Effector memory CD4-positive, alpha-beta T cell (primary cell): ENCODE measurements at places on chromosomes 2 and 18.

DNA sequence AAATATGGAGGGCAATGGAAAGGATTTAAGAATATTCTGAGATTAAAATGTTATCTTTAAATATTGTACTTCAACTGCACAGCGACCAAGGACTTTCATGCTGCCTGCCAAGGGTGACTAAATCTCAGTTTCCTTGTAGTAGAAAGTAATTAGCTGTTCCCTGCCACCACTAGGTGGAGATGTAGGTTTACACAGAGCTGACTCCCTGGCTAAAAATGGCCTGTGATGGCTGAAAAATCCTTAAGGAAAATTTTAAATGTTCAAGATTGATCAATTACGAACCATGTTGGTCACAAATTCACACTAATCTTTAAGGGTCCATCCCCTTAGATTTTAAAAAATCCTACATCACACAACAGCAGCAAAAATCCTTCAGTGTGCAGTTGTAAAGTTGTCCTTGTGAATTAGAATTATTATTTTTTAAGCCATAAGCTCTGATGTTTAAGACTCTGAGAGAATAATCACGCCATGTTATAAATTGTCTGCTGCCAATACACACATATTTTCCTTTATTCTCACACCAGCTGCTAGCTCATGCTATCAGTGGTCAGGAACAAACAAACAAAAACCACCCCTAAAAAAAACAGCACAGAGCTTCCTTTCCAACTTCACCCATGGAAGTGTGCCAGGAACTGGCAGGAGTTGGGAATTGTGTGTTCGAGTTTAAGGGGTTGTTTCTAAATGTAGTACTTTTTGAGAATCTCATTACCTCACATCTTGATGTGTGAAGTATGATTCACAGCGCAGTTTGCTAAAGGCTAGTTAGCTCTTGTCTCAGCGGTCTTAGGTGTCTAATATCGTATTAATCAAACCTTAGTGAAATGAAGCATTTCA is 399.8 kb downstream of the TMEM182 start:
- no peaks in the 10 kb centered on the region for H3K4me1 ChIP-seq
- no peak overlapping the region for H3K4me3 ChIP-seq
- no peak for DNase-seq
- H3K27ac ChIP-seq, result no peak overlapping the region

GRCh38 chr2:58702302-58702885 is 461.3 kb upstream of the FANCL start:
- no peak for DNase-seq
- no peak overlapping the region for H3K27ac ChIP-seq
- H3K4me1 ChIP-seq, result no peaks in the 10 kb centered on the region

DNA sequence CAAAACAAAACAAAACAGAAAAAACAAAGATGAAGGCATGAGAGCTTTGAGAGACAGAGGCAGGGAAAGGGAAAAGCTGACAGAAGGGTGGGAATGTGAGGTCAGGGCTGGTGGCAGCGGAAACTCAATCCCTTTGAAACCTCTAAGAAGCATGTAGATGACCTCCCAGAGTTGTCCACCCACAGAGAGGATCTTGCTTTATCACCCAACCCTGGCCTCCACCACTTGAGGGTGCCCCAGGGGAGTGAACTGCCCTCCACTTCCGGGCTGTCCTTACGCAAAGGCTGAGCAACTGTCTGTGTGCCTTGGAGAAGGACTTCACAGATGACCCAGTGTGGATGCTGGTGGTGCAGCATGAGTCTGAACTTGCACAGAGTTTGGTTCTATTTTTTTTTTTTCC is 26.7 kb downstream of the PDCL3 start:
- no peak for DNase-seq
- no peaks in the 10 kb centered on the region for H3K27me3 ChIP-seq
- no peak overlapping the region for H3K4me3 ChIP-seq
- H3K4me1 ChIP-seq, result peaks cover 8% of the 10 kb centered on the region
- no peak overlapping the region for H3K27ac ChIP-seq

DNA sequence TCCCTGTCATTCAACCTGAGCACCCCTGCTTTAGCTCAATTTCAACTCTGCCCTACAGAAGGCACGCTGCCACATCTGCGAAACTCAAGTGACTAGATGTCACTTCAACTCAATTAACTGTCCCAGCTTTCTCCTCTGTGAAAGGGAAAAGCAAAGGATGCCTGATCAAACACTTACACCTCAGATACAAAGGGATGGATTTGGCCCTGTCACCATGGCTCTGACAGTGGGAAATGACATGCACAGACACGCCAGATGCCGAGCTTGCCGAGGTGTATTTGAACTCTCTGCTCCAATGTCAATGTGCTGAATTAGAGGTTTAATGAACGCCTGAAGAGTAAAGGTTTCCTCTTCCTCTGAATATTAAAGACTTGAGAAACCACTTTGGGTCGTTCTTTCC is 481.1 kb downstream of the CBLN2 start:
- H3K27me3 ChIP-seq, result no peaks in the 10 kb centered on the region
- H3K4me1 ChIP-seq, result no peaks in the 10 kb centered on the region
- H3K27ac ChIP-seq, result no peak overlapping the region

DNA sequence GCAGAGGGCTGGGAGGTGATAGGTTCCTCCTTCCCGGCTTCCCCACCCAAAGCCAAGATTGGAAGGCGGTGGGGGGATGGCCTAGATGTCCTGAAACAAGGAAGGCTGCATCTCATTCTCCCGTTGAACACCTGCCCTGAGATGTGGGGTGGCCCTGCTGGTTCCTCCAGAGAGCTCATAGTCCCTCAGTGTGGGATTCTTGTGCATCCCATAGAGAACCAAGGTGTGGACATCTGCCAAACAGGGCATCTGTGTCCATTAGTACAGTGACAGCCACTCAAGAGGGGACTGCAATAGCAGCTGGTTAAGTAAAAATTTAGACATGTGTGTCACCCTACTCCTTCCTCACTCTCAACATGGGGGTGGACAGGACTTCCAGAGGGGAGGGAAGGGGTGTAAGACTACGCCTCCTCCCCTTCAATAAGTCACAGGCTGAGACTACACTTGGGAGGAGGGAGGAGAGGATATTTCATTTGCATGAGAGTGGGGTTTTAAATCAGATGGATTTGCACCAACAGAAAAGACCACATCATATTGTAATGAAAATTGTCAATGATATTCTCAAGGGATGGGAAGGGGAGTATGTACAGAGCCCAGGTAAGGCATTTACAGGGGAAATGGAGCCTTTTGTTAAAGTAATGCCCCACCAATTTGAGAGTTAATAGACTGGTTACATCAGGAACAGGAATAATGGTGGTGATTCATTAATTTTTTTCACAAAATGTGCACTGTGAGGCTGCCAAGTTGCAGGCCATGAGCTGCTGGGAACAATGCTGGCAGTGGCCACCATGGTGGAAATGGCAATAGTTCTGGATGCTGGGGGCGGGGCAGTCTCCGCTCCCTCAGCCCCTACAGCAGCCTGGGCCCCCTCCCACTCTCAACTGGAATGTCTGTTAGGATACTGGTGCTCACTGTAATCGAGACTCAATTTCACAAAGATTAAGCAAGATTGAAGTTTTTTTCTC is 80.6 kb downstream of the TEX51 start:
- no peak overlapping the region for H3K4me3 ChIP-seq
- H3K27me3 ChIP-seq, result no peaks in the 10 kb centered on the region
- no peaks in the 10 kb centered on the region for H3K4me1 ChIP-seq
- H3K27ac ChIP-seq, result no peak overlapping the region
- DNase-seq, result no peak

GRCh38 chr2:160225722-160226121 is 25.6 kb upstream of the ITGB6 start:
- no peak for DNase-seq
- no peak overlapping the region for H3K4me3 ChIP-seq

GRCh38 chr2:179140571-179140970 is 90.6 kb upstream of the CCDC141 start:
- no peak for DNase-seq
- H3K4me1 ChIP-seq, result no peaks in the 10 kb centered on the region
- no peaks in the 10 kb centered on the region for H3K36me3 ChIP-seq
- H3K4me3 ChIP-seq, result no peak overlapping the region
- H3K27me3 ChIP-seq, result no peaks in the 10 kb centered on the region

DNA sequence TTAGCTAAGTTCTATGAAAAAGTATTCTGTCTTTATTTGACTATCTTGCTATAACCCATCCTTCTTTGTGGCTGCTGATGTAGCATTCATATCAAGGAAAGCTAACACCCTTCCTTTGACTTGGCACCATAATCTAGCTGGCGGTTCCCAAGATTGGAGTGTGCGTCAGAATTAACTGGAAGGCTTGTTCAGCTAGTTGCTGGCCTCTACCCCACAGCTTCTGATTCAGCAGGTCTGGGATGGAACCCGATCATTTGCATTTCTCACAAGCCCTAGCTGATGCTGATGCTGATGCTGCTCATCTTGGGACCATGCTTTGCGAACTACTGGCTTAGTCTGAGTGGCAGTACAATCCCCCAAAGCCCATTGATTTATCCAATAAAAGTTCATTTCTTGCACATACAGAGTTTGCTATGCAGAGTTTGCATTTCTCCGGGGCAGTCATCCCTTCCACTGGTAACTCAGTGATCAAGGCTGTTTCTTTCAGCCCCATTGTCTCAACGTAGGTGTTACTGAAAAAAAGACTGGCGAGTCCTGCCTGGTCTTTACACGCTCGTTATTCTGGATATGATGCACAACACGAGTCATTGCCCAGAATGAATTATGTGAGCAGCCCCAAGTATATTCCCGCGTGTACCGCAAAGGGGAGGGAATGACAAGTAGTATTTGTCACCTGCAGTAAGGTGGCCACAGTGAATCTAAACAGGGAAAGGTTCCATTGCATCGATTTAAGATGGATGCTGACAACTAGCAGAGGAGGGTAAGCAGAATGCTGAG is 96.5 kb downstream of the ZNF532 start:
- H3K27ac ChIP-seq, result no peak overlapping the region
- H3K4me1 ChIP-seq, result no peaks in the 10 kb centered on the region
- DNase-seq, result no peak
- H3K4me3 ChIP-seq, result no peak overlapping the region

- H3K4me1 ChIP-seq, result no peaks in the 10 kb centered on the region
- no peak overlapping the region for H3K4me3 ChIP-seq
- no peak overlapping the region for H3K27ac ChIP-seq
- DNase-seq, result no peak
- peaks cover 4% of the 10 kb centered on the region for H3K27me3 ChIP-seq
Measured at GRCh38 chr2:173828189-173829142, 136.7 kb downstream of the SP3 start.

- no peak overlapping the region for H3K27ac ChIP-seq
- no peaks in the 10 kb centered on the region for H3K27me3 ChIP-seq
- H3K4me3 ChIP-seq, result no peak overlapping the region
- H3K4me1 ChIP-seq, result no peaks in the 10 kb centered on the region
- DNase-seq, result no peak
- no peaks in the 10 kb centered on the region for H3K36me3 ChIP-seq
Measured at GRCh38 chr18:55731594-55732042, 143.6 kb upstream of the TCF4 start.

DNA sequence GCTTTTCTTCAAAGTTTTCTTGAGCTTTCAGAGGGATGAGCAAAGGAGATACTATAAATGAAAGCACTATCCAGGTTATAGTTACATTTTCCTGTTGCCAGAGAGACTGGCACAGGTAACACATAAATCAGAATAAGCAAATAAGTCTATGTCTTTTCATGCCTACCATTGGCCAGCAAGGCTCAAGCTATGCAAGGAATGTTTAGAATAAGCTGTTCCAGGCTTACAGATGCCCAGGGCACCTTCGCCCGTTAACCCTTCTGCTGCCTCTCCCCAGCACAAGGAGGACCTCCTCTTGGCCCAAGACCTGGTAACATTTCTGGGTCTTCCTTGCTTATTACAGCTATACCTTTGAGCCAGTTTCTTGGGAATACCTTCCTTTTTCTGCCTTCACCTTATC is 233.7 kb upstream of the MEIS1 start:
- H3K4me3 ChIP-seq, result no peak overlapping the region
- H3K36me3 ChIP-seq, result no peaks in the 10 kb centered on the region
- H3K4me1 ChIP-seq, result no peaks in the 10 kb centered on the region
- no peaks in the 10 kb centered on the region for H3K27me3 ChIP-seq

- no peaks in the 10 kb centered on the region for H3K27me3 ChIP-seq
- H3K4me1 ChIP-seq, result no peaks in the 10 kb centered on the region
- no peaks in the 10 kb centered on the region for H3K36me3 ChIP-seq
- DNase-seq, result no peak
- H3K4me3 ChIP-seq, result no peak overlapping the region
Measured at GRCh38 chr18:21389903-21390302, 147.9 kb downstream of the GREB1L start.

GRCh38 chr2:140539242-140539875 is 1591.5 kb downstream of the LRP1B start:
- no peak for DNase-seq
- no peak overlapping the region for H3K4me3 ChIP-seq
- H3K36me3 ChIP-seq, result no peaks in the 10 kb centered on the region

DNA sequence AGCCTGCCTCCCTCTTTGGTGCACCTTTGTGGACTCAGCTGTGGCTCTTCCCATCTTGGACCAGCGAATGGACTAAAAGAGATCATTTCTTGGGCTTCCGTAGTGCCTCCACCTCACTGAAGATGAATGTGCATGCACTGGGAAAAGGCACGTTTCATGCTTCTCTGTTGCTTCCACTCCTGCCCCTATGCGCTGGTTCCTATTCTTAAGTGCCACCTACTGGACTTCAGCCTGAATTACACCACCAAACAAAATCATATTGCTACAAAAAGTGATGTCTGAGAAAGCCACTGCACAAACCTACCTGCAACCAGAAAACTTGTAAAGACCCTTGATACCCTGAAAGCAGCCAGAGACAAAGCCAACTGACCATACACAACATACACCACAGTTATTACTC is 695.6 kb downstream of the TSN start:
- no peaks in the 10 kb centered on the region for H3K4me1 ChIP-seq
- no peak overlapping the region for H3K27ac ChIP-seq
- DNase-seq, result no peak
- H3K27me3 ChIP-seq, result no peaks in the 10 kb centered on the region

DNA sequence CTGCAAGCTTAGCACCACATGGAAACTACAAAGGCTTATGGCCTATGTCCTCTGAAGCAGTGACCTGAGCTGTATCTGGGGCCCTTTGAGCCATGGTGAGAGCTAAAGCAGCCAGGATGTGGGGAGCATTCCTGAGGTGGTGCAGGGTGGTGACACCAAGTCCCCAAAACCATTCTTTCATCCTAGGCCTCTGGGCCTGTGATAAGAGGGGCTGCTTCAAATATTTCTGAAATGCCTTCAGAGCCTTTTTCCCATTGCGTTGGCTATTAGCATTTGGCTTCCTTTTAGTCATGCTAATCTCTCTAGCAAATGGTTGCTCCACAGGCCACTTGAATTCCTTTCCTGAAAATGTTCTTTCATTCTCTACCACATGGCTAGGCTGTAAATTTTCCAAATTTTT is 13.4 kb downstream of the CCDC150 start:
- H3K27me3 ChIP-seq, result no peaks in the 10 kb centered on the region
- no peaks in the 10 kb centered on the region for H3K36me3 ChIP-seq
- no peaks in the 10 kb centered on the region for H3K4me1 ChIP-seq
- no peak overlapping the region for H3K27ac ChIP-seq
- no peak overlapping the region for H3K4me3 ChIP-seq
- DNase-seq, result no peak
